ENCODE measurements at places on chromosomes 1 and 21. TPM values are rescaled to one million over a fixed set of nuclear protein-coding genes. Genes with fewer than 3 reads are reported as not detected.

The TCEA3 gene
- 28.9 TPM for total RNA-seq

The IGSF3 gene
- total RNA-seq, result under 0.01 TPM

The RNU1-1 gene
- under 0.01 TPM for total RNA-seq

The GPR153 gene
- 2.9 TPM for total RNA-seq

The ESPN gene
- total RNA-seq, result not detected

The GJA9 gene
- not detected for total RNA-seq

DNA sequence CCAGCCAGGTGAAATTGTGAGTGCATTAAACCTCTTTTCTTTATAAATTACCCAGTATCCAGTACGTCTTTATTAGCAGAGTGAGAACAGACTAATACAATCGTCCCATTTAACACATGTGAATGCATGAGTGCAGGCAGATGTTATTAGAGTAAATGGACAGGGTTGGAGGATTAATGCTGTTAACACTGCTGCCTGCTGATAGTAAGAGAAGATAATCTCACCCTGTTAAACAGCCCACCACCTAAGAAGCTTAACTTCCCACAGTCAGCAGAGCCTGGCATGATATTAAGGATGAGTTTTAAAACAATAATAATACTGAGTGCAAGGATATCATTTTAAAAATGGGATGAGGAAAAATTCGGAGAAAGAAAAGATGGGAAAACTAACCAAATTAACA lies 181.4 kb upstream of the LHX8 start:
- no peak for DNase-seq

DNA sequence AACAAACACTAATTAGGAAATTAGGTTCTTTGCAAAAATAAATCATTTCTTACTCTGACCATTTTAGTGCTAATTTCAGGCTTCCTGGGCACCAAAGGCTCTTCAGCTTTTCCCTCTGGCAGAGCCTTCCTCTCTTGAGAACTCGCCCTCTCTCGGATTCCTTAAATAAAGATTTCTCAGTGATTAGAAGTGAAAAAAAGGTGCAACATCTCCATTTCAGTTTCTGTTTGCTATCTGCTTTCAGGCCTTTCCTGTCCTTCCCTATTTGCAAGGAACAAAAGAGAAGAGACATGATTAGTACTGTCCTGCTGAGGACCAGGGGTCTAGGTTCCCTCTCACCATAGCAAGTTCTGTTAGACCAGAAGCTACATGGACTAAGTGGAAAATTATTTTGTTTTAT lies 27.8 kb upstream of the CACYBP start:
- no peak for DNase-seq

DNA sequence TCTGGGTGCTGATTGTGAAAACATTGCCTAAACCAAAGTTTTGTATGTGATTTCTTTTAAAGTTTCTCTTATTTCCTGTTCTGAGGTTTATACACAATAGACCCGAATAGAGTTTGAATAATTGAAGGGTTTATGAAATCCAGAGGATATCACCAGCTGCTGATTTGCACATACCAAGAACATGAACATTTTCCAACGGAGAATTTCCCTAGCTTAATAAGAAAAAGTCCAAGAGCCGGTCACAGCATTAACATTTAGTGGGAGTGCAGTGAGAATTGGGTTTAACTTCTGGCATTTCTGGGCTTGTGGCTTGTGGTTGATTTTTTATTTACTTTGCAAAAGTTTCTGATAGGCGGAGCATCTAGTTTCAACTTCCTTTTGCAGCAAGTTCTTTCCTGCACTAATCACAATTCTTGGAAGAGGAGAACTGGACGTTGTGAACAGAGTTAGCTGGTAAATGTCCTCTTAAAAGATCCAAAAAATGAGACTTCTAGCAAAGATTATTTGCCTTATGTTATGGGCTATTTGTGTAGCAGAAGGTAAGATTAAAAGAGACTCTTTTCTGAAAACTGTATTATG lies at the start of gene CFH:
CFH (plus strand) TSS at position 407 of the 579 bp plus-strand sequence; CDS start at position 482, 75 bp downstream.
- DNase-seq, result peak; percentile 82

GRCh38 chr1:152185544-152186391 lies 26.7 kb upstream of the RPTN start:
- DNase-seq, result peak; percentile 82

DNA sequence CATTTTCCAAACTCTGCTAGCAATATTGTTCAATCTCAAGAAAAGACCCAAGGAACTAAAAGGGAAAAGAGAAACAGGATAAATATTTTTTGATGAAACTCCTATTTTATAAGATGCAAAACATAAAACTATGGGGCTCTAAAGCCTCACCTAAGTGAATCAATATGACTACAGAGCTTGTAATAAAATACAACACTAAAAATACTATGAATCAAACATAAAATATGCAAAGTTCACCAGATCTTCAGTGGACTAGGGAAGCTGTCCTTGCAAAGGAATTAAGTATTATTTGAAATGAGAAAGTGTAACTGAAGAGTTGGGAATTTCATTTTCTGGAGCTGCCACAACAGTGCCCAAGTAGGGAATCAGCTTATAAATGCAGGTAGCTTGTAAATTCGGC lies 124.5 kb downstream of the CRB1 start:
- DNase-seq, result no peak

DNA sequence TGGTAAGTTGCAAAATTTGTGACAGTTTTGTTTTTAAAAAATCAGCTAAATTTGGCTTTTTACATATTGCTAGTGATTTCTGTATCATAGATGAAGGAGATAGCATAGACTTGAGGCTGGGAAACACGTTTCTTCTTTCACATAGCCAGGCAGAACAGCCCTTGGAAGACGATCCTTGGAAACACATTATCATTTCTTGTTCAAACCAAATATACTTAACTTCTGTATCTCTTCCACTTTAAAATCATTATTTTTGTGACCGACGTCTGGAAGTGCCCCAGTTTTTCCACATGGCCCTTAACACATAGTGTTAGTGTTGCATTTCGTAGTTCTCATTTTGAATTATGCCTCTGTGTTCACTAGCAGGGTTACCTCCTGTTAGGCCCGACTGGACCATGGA lies 193.5 kb downstream of the SDCCAG8 start:
- DNase-seq, result no peak

GRCh38 chr1:61951731-61952580 lies 209.7 kb downstream of the PATJ start:
- no peak for DNase-seq

- DNase-seq, result no peak
Measured at GRCh38 chr1:67588178-67588855, 96.7 kb upstream of the GADD45A start.

DNA sequence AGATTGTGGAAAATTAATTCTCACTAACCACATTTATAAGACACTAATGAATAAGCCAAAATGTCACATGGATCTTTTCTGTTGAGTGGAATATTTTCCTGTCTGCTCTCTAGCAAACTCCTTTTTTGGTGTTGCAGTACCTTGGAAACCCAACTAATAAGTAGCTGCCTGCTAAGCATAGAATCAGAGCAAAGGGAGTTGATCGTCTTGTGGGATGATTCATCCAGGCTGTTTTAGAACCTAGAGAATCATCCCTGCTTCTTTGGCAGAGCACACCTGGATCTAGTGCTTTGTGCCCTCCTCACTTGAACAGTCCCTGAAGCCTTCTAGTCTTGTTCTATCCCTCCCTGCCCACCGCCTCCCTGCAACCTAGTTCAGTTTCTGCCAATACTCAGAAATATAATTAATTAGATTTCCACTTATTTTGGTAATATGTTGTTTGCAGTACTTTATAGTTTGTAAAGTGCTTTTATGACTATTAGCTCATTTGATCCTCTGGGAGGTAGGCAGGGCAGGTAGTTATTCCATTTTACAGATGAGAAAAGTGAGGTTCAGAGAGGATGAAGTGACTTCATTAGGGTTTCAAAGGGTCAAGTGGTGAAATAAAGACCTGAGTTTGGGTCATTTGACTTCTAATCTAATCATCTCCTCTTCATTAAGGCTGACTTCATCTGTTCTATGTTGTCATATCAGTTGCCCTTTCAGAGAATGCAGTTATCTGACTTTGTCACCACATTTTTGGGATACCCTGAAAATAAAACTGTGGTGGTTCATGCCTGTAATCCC lies 2.5 kb downstream of the AGO4 start:
- DNase-seq, result peak; percentile 72

GRCh38 chr1:212762839-212763238 lies 28.7 kb downstream of the NSL1 start:
- DNase-seq, result no peak

DNA sequence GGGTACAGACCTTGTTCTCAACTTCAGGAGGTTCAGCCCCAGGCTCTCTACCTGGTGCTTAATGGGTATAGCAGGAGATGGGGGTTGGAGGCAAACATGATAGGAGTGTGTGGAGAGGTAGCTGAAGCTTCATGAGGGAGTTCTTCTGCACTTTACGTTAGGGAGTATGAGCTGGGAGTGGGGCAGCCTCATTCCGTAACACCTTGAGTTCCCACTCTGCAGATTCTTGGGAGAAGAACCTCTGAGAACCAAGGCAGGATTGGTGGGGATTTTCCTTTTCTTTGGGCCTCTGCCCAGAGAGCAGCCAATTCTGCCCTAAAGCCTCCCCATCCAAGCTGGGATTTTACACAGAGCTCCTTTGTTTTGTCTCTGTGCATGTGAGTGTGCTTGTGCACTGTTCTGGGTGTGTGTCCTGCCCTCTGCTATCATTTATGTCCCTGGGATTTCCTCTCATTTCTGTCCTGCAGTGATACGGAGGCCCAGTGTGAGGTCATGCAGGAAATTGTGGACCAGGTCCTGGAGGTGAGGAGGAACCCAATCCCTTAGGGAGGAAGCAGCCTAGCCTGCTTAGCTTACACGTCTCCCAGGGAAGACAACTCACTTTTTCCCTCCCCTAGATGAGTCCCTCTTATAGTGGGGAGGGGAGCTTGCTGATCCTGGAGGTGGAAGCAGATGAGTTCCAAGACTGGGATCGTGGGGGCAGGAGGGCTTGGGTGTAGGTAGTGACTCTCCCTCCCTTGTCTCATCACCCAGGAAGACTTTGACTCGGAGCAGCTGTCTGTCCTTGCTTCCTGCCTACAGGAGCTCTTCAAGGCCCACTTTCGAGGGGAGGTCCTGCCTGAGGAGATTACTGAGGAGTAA lies 11.6 kb upstream of the SLC27A3 start:
- DNase-seq, result peak; percentile 77

DNA sequence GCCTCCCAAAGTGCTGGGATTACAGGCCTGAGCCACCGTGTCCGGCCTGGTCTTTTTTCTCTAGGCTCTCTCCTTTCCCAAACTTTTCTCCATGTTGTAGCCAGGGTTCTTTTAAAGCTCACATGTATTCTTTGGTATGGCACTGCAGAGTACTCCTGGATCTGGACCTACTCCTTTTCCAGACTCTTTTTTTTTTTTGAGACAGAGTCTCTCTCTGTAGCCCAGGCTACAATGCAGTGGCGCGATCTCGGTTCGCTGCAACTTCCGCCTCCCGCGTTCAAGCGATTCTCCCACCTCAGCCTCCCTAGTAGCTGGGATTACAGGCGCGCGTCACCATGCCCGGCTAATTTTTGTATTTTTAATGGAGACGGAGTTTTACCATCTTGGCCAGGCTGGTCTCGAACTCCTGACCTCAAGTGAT lies 602 bp upstream of the MED18 start:
- DNase-seq, result no peak

DNA sequence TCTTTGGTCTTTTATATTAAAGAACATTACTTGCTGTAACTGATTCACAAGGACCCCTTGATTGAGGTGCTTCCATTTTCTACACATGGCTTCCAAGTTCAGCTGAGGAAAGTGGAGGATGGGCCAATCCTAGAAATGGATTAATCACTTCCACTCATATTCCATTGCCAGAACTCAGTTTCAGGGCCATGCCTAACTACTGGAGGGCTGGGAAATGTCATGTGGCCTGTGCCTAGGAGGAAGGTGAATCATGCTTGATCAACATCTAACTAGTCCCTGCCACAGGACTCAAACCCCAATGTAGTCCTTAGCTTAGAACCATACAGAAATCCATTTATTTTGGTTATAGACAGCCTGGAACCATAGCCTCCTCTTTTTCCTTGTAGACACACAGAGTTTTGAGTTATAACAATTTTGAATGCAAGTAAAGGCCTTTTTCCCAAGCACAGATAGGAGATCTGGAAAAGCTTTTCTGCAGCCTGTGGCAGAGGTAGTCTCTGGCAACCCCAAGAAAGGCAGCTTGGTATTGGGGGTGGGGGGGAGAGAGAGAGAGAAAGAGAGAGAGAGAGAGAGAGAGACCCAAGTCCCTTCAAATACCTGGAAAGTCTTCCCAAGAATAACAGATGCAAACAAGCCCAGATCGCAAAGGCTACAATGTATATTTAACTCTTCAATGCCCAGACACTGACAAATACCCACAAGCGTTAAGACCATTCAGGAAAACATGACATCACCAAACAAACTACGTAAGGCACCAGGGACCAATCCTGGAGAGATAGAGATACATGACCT lies 12.5 kb downstream of the MAST2 start:
- peak; percentile 78 for DNase-seq
